ENCODE measurements at places on chromosomes 16 and 17.

GRCh38 chr17:49830605-49831004 lies 17.3 kb downstream of the TAC4 start:
- DNase-seq, result no peak

GRCh38 chr16:73547552-73548403 lies 499.9 kb upstream of the ZFHX3 start:
- no peak for DNase-seq

DNA sequence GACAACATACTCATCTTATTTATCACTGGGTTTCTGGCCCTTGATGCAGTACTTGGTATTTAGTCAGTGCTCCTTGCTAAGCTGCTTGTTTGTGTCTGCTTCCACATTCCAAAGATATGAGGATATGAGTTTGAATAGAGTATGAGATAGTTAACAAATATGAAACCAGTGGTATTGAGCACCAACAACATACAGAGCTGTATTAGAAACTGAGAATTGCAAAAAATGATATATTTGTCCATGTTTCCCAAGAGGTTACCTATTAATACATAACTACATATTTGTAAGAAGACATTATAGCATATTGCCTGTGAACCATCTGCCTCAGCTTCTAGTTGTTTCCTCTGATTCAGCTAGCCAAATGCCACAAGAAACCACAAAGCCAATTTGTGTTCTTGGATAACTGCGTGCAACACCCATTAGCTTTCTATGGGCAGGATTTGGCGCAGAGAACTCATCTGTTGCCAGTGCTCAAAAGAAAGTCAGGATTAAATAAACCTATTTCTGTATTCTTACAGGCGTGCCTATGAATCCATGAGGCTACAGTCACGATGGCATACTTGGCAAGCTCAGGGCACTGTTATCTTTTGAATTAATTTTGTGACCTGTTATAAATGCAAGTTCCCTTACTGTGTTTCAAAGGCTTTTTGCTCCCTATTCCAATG lies 194.4 kb downstream of the MAP2K6 start:
- DNase-seq, result no peak

DNA sequence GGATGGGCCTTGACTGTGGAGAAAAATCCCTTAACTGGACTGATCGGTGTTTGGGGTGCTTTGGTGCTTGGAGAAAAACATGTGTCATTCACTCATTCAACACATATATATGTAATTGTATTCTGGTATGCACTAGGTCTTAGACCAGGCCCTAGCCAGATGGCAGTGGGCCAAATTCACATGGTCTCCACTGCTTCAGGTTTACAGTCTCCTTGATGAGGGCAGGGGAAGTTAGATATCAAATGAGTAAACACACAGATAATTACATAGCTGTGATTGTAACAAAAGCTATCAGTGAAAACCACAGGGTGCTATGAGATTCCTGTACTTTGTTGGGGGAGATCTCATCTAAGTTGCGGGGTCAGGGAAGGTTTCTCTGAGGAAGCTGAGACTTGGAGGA lies 78.8 kb downstream of the WWP2 start:
- no peak for DNase-seq

- DNase-seq, result no peak
These were observed 135.0 kb downstream of the GSG1L start for GRCh38 chr16:27928542-27928941.

DNA sequence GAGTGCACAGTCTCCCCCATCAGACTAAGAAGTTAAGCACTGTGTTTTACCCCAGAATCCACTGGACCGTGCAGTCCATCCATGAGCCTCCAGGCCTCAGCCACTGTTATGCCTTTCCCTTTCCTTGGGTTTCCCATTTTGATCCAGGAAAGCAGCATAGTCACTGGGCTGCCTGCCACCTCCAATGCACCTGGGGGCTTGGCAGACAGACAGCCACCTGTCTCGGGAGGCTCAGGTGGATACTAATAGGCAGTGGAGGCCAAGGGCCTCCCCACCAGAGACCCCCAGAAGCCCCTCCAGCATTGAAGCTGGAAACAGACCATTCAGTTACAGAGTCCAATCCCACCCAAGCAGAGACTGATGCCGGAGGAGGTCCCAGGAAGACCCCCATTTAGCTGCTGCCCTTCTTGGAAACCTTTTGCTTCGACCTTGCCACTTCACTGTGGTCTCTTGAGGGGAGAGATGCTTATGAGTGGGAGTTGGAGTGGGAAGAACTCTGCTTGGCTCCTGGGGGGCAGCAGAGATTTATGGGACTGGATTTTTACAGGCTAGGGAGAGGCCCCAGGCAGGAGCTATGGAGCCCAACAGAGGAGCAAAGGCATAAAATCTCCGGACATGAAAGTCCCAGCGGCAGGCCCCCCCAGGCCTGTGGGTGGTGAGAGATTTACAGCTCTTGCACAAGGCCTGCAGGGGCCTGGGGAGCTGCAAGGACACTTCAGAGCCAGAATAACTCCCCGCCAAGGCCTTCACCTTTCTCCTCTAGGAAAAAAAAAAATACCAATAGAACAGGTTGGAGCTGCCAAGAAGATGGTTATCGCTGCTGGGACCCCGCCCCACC lies 12.2 kb upstream of the SP2 start:
- DNase-seq, result no peak

- no peak for DNase-seq
These were observed 253.6 kb downstream of the C16orf95 start for GRCh38 chr16:87063543-87063942.

DNA sequence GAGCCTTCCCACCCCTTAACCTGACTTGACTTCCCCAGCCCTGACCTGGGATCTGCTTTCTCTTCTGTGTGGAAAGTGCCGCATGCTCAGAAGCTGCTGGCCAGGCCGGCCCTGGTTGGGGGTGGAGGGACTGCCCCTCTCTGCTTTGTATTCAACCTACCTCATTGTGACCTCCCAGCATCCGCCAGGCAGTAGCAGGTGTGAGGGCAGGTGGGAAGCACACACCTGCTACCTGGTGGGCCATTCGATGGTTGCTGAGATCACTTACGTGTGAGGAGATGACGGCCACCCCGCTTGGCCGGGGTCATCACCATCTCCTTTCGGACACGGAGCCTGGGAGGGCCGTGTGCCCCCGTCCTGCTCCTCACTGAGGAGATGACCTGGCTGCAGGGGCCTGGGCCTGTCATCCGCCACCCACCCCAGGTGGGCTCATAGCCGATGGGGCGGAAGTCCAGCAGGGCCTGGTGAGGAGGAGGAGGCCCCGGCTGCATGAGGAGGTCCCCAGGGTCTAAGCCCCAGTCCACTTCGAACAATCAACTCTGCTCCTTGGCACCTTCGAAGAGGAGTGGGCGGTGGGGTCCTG lies 7.1 kb downstream of the CPNE7 start:
- no peak for DNase-seq

DNA sequence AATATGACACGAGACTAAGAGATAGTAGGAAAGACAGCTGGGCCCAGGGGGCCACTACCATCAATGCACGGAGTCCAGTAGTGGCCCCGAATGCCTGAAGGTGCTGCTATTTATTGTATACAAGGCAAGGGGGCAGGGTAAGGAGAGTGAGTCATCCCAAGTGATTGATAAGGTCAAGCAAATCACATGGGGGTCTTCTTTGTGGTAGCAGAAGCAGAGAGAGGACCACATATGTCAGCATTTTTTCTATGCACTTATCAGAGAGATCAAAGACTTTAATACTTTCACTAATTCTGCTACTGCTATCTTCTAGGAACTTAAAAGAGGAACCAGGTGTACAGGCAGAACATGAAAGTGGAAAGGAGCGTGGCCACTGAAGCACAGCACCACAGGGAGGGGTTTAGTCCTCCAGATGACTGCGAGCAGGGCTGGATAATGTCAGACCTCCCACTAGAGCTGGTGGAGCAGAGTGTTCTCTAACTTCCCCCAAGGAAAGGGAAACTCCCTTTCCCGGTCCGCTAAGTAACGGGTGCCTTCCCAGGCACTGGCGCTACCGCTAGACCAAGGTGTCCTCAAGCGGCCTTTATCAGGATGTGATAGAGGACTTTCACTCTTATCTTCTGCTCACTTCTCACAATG lies 26.4 kb upstream of the ARL4D start:
- peak; percentile 79 for DNase-seq

GRCh38 chr17:72566671-72567484 lies 446.1 kb downstream of the SOX9 start:
- DNase-seq, result no peak

DNA sequence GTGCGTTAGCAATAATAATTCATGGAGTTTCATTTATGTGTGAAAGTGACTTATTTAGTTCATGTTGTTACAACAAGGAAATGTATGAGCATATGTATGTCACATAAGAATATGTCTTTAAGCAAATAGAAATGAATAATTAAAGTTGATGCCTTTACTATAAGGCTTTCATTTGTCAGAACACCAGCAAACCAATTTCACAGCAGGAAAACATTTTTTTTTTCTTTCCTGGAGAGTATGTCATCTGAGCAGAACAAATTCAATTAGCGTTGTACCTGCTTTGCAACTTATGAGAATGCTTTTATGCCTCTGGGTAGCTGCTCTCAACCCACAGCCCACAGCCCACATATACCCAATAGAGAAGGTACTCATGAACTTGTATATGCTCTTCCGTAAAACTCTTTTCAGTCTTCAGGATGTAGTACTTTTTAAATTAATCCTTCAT lies 26.3 kb upstream of the APOH start:
- no peak for DNase-seq

- DNase-seq, result no peak
These were observed 175.3 kb downstream of the NPIPB11 start for GRCh38 chr16:29231244-29231643.

- no peak for DNase-seq
These were observed 68.6 kb downstream of the SDK2 start for GRCh38 chr17:73575470-73576221.

DNA sequence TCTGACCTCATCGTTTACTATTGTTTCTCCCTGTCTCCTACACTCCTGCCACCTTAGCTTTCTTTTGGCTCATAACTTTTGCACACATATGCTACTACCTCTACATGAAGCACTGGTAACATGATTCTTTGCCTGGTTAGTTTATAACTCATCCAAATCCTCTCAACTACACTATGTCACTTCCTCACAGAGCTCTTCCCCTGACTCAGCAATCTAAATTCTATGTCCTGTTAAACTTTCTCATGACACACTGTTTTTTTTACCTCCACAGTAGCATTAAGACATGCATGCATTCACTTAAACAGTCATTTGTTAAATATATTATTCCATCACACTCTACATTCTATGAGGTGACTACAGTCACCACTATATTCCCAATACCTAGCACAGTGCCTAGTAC lies 19.7 kb downstream of the APPBP2 start:
- DNase-seq, result no peak

DNA sequence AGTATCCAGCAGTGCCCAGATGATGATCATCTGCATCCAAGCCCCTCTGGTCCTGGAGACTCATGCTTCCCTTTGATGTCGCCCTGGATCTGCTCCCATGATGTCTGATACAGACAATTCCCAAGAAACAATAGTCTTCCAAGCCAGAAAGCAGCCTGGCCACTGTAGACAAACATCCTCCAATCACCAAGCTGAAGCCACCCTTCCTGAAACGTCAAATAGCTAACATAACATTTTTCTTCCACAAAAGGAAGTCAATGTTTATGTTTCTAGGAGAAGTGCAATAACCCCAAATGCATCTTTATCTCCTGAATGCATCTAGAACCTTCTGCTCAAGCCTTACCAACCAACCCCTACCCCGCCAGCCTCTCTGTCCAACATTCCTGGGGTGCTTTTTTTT lies 1.2 kb upstream of the DPEP2 start:
- no peak for DNase-seq

- peak; percentile 34 for DNase-seq
These were observed 18.6 kb downstream of the GRIN2C start for GRCh38 chr17:74840989-74841666.

GRCh38 chr17:20066253-20066652 lies 57.1 kb downstream of the SPECC1 start:
- no peak for DNase-seq

DNA sequence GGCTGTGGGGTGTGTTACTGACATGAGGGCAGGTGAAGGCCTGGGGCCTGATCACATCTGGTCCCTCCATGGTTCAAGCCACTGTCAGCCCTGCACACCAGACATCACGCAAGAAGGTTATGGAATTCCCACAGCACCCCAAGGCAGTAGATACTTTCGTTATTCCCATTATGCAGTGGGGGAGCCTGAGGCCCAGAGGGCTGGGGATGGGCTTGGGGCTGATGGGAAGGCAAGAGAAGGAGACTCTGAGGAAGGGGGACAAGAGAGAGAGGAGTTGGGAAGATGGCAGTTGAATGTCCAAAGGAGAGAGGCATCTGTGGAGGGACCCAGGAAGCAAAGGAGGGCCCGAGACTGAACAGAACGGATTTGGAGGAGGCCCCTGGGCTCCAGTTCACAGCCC lies 34.7 kb downstream of the TRPV2 start:
- no peak for DNase-seq

- DNase-seq, result no peak
These were observed 5.0 kb downstream of the TSR1 start for GRCh38 chr17:2331303-2331702.

DNA sequence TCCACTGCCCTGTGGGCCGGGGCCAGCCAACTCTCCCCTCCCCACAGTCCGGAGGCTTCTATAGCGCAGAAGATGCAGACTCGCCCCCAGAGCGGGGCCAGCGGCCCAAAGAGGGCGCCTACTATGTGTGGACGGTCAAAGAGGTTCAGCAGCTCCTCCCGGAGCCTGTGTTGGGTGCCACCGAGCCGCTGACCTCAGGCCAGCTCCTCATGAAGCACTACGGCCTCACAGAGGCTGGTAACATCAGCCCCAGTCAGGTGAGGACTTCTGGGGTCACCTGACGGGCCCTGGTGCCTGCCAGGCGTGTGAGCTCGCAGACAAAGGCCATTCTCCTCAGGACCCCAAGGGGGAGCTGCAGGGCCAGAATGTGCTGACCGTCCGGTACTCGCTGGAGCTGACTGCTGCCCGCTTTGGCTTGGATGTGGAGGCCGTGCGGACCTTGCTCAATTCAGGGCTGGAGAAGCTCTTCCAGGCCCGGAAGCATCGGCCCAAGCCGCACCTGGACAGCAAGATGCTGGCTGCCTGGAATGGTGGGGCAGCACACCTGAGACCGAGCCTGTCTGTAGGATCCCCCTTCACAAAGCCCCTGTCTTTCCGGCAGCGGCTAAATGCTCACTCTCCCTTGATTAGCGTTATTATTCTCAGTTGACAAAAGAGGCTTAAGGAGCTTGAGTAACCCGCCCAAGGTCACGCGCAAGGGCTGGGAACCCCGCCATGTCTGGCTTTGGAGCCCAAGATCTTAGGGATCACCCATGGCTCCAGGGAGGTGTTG lies 3.9 kb downstream of the SPATA20 start:
- no peak for DNase-seq

DNA sequence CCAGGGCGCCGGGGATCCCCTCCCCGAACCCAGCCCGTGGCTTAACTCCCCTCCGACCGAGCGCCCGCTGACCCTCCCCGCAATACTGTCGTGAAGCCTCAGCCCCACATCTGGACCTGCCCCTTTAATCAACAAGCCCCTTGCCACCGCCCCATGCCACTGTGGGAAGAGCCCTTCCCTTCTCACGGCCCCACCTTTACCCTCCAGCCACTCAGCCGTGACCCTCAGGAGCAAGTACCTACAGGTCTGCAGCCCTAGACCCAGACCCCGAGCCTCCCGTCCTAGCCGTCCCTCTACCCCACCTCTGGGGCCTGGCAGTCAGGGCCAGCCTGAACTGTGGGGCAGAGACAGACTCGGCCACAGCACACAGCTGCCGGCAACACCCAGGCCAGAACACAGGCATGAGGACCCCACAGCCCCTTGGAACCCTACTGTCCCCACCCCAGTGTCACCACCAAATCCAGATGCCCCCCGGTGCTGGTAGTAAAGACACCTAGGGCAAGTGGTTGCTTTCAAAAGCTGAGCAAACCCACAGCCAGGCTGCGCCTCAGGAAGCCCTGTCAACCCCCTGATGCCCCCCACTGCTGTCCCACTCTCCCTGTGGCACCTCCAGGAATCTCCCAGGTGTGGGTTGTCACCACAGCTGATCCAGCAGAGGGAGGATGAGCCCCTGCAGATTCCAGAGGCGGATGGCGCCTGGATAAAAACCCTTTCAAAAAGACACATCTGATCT lies 1.4 kb downstream of the NXPH3 start:
- no peak for DNase-seq

Measured in GF-D8 (cell line).